ENCODE measurements at places on chromosomes 11 and 22. TPM values are rescaled to one million over a fixed set of nuclear protein-coding genes. Genes with fewer than 3 reads are reported as not detected.

The NAALAD2 gene
- not detected for total RNA-seq

The GLB1L2 gene
- 4.0 TPM for total RNA-seq

The CCDC89 gene
- not detected for total RNA-seq

The C1QTNF5 gene
- 0.07 TPM for total RNA-seq

The MYBPC3 gene
- not detected for total RNA-seq

The OR8A1 gene
- not detected for total RNA-seq

The STK33 gene
- 2.4 TPM for total RNA-seq

The MOGAT2 gene
- total RNA-seq = not detected

The PRMT3 gene
- 26.9 TPM for total RNA-seq

The CRYBA4 gene
- total RNA-seq = not detected

The BAD gene
- 141 TPM for total RNA-seq

Data from airway epithelial cell (primary cell).